ENCODE measurements at places on chromosomes 4 and X.

DNA sequence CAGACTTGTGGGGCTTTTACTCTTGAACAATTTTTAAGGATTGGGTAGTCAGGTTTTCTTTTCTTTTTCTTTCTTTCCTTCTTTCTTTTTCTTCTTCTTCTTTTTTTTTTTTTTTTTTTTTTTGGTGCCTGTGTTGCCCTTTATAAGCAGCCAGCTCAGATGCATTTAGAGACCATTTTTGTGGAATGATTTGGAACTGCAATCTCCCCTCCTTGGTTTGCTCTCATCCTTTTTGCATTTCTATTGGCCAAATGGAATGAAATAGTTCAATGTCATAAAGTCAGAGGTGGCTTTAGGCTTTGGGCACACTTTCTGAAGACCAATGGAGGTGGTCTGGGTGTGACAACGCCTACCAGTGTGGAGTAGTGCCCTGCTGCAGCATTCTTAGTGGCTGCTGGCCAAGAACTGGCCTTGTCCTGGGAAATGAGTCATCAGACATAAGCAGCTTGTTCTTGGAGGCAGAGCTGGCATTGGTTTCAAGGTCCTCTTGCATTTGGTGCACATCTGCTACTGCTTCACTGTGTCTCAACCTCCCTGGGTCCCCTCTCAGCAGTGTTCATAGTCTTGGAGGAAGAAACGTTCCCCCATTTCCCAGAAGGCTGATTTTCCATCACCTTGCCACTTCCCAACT, 84.5 kb downstream of the CT47B1 start:
- no peak for DNase-seq

GRCh38 chr4:24646798-24647460, 62.6 kb upstream of the DHX15 start:
- no peak for DNase-seq

DNA sequence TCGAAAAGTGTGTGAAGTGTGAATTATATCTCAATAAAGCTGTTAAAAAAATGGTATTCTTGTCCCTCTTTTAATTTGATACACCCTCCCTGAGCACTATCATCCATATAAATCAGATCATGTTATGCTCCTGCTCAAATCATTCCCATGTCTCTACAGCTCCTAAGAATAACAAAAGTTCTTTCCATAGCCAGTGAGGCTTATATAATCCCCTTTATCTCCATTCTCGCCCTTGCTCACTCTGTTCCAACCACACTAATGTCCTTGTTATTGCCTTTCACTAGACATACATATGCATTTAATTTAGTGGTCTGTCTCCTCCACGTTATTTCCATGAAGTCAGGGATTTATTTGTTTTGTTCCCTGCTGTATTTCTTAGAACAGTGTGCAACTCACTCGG, 10.5 kb downstream of the ZGRF1 start:
- no peak for DNase-seq

GRCh38 chr4:185742766-185743165, 69.2 kb downstream of the SORBS2 start:
- no peak for DNase-seq

- no peak for DNase-seq
Measured at GRCh38 chrX:134546187-134546586, 86.2 kb downstream of the HPRT1 start.

DNA sequence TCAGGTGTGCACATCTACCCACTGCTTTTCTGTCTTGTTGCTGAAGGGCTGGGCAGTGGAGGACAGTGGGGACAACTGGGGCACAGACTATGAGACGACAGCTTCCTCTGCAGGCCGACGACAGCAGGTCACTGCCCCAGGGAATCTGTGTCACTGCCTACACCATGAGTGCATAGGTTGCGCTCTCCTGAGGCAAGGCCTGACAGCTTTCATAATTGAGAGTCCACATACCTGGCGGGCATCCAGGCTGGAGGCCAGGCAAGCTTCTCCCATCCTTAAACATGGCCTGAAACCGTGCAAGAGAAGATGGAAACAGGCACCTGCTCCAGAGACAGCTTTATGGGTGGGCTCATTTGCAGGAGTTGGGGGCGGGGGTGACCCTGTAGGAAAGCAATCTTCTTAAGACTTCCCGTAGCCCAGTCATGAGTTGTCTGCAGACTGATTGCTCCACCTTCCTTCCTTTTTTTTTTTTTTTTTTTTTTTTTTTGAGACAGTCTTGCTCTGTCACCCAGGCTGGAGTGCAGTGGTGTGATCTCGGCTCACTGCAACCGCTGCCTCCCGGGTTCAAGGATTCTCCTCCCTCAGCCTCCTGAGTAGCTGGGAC, 2.9 kb downstream of the ANOS1 start:
- DNase-seq = no peak

- DNase-seq = no peak
Measured at GRCh38 chr4:162853788-162854187, 312.9 kb downstream of the NAF1 start.

DNA sequence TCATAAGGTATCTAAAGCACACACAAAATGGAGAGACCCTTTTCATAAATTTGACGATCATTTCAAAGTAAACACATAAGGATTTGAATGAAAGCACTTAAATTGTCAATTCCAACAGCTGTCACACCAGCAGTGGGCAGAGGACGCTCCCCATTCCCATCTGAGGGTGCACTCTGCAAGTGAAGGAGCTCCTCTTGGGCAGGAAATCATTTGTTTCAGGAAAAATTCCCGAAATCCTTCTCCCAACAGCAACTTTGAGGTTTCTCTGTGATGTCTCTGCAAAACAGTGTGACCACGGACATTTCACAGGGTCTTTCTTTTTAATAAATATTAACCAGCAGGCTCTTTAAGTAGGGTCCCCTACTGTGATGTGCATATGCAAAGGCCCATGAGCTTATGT, 111.0 kb downstream of the EPHA5 start:
- DNase-seq = no peak

- no peak for DNase-seq
Measured at GRCh38 chrX:71629467-71629866, 11.2 kb upstream of the CXCR3 start.

DNA sequence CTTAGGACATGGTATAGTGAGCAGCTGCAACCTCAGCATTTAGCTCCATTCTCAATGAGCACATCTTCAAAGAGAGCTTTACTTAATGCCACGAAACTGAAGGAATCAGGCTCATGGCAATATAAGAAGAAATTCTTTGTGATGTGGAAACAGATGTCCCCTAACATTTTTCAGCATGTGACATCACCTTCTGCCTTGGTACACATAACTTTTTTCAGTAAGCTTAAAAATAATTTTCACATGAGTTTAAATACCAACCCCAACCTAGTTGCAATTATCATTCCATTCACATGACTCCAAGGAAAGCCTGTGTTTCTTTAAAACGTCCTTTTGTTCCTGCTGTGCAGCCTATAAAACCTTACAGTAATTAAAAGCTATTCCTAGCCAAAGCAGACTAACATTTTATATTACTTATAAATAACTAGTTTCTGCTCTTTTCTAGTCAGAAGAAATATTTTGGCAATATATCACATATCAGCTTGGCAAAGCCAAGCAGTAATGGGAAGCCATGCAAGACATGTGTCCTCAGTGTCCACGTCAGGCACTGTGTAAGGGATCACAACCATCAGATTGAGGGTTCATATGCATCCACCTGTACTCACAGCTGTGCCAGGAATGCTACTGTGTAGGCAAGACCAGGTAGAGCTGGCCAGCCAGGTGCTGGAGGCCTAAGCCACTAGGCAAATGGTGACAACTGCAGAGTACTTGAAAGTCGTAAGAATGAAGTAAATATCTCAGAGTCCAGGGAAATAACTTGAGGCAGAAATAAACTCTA, 466.6 kb downstream of the INPP4B start:
- DNase-seq = no peak

DNA sequence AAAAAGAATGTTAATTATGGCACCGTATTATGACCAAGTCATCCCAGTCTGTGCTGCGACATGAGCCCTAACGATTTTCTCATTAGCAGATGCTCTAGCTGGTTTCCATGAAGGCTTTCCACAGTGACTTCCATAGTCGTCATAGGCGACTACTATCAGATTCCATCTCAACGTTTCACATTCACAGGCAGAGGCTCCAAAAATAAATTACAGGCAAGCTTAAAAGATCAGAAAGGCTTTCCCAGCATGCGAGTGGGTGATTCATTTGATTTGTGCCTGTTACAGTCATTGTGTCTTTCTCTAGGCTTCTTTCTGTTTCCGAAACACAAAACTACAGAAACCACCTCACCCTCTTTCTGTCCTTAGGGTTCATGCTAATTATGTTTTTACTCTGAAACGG, 43.2 kb downstream of the PALLD start:
- DNase-seq = no peak

- DNase-seq = no peak
Measured at GRCh38 chr4:26300314-26301307, 20.2 kb upstream of the RBPJ start.

DNA sequence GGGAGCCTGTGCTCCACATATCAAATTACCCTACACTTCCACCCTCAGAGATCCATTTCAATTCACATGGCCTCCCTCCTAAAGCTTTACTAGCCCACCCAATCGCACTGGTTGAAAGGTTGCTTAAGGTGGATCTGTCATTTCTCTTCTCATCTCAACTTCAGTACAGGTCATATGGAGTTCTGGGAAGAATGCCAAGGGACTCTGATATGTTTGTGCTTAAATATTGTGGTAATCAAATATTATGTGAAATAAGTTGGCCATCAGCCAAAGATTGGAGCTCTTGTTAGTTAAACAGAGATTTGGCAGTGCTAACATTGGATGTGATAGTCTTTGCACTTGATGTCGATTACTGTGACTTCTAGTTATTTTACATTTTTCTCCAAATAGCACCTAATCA, 20.5 kb downstream of the SEPTIN6 start:
- no peak for DNase-seq

DNA sequence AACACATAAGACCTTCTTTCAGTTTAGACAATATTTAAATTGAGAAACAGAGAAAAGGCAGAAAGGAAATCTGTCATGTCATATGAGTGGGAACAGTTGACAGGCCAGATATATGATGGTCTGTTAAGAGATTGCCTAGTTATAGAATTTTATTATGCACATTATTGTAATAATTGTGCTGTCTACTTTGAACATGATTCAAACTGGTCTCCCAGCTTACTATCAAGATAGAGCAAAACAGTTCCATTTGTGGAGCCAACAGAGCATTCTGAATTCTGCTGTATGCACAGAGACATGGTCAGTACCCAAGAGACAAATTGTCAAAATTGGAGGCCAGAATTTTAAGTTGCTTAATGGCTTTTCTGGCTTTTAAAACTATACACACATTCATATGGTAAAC, 139.4 kb downstream of the FBXO8 start:
- no peak for DNase-seq

GRCh38 chr4:171461191-171461590, 352.0 kb upstream of the GALNTL6 start:
- DNase-seq = no peak

DNA sequence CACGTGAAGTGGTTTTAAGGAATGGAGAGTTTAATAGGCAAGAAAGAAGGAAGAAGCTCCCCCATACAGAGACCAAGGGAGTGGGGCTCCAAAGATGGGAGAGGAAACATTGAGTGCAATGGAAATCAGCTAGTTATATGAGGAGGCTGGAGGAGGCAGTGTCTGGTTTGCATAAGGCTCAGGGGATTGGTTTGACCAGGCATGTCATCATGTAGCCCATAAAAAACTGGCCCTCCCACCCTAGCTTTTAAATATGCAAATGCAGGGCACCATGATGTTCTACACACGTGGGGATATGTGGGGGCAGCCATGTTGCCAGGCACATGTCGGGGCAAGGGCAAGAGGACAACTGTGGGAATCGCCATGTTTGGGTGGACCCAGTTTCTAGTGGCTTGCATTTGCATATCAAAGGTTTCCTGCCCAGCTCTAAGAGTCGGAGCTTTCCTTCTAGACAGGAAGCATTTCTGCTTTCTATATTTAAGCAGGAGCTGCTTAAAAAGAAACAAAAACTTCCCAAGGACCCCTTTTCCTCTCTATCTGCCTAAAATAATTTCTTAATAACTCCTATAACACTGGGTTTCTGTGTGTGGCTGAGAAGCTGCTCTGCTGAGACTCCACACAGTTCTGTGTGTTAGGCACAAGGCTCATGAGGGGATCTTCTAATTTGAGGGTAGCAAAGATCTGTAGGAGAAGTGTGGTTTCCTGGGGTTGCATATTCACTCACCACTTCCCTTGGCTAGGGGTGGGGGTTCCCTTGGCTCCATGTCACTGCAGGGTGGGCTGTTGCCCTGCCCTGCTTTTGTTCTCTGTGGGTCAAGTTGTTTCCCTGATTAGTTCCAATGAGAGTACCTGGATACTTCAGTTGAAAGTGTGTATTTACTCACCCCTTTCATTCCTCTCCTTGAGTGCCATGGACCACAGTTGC, 113.5 kb downstream of the VSIG4 start:
- no peak for DNase-seq

GRCh38 chr4:141896687-141897086, 260.3 kb downstream of the IL15 start:
- DNase-seq = no peak

- DNase-seq = no peak
Measured at GRCh38 chrX:108699368-108699767, 37.0 kb downstream of the IRS4 start.

GRCh38 chr4:184473499-184474262, 669 bp downstream of the IRF2 start:
- DNase-seq = no peak

GRCh38 chrX:66045894-66046293, 6.0 kb upstream of the VSIG4 start:
- no peak for DNase-seq

GRCh38 chr4:112251019-112251643, 19.5 kb downstream of the AP1AR start:
- no peak for DNase-seq

DNA sequence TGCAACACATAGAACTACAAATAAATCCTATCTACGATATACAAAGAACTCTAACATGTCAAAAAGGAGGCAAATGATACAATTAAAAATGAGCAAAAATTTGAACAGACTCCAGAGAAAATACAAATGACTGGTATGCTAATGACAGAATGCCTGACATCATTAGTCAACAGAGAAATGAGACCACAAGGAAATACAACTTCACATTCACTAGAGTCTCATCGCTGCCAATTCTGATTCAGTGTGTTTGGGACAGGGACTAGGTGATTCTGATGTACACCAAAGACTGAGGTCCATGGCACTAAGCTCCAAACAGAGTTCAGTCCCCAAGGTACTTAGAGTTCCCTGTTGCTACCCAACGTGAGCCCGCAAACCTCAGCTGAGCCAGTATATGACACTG, 23.4 kb downstream of the SLC2A9 start:
- DNase-seq = no peak

DNA sequence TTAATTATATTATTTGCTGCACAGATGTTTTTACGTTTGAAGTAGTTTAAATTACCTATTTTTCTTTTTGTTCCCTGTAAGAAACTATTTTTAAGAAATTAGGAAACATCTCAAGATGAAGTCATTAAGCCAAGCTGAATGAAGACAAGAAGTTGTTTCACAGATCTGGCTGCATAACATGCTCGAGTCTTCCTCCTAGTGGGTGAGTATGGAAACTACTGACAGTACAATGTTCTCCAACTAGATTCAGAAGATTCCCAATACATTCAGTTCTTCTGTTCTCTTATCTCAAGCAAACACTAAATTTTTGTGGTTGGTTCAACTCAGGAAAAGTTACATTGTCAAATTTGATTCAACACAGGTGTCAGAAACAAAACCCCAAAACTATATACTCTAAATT, 256.8 kb upstream of the VCX start:
- DNase-seq = no peak

- no peak for DNase-seq
Measured at GRCh38 chr4:140358281-140358680, 15.2 kb upstream of the SCOC start.

GRCh38 chr4:110533590-110533910, 57.6 kb downstream of the ENPEP start:
- no peak for DNase-seq
